Stromal cell of bone marrow (primary cell): ENCODE measurements at places on chromosomes 5 and 9.

DNA sequence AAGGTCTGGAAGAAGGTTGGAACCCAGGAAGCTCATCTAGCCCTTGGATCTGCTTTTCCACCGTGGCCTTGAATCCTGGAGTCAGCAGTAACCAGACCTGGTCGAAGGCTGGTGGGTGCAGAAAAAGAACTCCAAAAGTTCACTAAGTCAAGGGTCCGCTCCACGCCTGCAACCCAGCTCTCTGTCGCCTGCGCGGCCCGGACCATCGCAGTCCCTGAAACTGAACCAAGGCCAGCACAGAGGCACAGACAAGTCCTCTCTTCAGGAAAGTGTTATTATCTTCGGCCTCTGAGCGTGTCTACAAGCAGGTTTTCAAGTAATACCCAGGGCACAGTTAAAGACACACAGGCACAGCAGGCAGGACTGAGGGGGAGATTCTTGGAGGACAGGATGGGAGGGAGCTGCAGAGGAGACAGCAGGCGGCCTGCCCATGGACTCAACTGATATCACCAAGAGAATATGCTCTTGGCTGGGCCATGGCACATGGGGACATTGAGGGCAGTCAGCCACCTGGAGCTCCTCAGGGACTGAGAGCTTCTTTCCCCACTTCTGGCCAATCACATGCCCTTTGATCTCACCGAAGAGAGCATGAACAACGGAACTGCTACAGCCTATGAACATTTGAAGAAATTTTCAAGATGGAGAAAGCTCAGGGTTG, 45.8 kb upstream of the SEMA4D start:
- DNase-seq: no peak

- DNase-seq: no peak
Measured at GRCh38 chr9:38160613-38161215, 91.7 kb upstream of the SHB start.

DNA sequence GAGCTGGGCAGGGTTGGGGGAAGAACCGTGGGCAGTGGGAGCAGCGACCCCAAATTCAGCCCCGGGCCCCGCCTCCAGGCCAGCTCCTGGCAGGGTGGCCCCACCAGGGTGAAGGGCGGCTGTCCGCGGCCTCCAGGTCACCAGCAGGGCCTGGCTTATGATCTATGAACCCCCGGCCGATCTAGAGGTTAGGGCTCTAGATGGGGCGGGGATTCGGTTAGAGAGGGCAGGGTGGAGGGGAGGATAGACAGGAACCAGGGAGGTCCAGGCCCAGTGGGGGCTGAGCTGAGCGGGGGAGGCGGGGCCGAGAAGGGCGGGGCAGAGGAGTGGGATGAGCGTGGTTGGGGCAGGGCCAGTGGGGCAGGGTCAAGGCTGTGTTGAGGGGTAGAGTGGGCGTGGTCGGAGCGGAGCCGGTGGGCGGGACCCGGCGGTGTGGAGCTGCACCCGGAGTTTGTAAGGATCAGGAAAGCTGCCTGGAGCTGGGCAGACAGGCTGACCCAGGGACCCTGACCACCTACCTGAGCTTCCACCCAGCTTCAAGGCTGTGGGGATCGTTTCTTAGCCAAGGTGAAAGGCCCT, 29.3 kb upstream of the OBP2B start:
- DNase-seq: no peak

- no peak for DNase-seq
Measured at GRCh38 chr5:28896949-28897348, 1858.6 kb upstream of the CDH9 start.

- peak; percentile 9 for DNase-seq
Measured at GRCh38 chr9:99824378-99825171, 2.9 kb downstream of the NR4A3 start.

DNA sequence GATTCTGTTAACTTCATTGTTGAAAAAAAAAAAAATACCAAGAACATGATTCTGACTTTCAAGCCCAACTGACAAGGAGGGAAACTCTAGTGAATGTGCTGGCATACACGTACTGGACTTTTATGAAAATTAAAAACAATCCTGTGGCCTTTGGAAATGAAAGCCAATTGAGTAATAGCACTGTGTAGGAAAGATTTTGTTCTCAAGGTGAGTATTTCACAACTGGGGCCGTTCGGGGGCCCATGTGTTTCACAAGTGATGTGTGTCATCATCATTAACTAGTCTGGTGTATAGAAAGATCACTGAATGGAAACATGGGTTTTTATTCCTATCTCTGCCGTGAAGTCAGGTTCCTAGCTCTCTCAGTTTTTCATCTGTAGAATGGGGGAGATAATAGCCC, 605.0 kb upstream of the CLINT1 start:
- peak; percentile 68 for DNase-seq

DNA sequence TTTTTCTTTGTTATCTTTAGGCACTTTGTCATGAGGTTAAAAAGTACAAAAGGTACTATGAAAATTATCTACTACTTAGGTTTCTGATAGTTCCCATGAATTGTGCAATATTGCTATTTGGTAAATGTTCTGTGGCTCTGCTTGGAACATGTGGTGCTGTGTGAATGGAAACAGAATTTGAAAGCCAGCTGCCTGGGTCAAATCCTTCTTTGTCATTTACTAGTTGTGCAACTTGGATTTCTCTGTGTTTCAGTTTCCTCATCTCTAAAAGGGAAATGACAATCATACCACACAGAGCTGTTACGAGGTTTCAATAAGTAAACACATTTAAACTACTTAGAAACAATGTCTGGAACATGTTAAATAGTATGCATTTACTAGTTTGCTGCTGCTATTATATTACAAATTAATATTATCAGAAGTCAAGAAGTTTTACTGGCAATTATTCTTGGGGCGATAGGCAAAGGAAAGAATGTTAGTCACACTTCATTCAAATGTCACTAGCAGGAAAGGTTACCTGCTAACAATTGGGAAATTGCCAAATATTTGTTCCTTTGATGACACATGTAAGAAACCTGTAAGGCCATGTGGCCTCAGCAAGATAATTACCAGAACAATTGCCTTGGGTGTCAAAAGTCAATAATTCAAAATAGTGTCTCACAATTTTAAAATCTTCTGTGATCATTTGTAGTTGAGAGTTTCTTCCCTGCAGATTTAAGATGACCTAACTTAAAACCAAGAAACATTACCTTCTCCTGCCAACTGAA, 184.8 kb downstream of the KIAA0825 start:
- peak; percentile 55 for DNase-seq

- DNase-seq: no peak
Measured at GRCh38 chr9:114371973-114372917, 15.5 kb downstream of the AKNA start.

- no peak for DNase-seq
Measured at GRCh38 chr5:61624553-61625136, 292.6 kb downstream of the ZSWIM6 start.

DNA sequence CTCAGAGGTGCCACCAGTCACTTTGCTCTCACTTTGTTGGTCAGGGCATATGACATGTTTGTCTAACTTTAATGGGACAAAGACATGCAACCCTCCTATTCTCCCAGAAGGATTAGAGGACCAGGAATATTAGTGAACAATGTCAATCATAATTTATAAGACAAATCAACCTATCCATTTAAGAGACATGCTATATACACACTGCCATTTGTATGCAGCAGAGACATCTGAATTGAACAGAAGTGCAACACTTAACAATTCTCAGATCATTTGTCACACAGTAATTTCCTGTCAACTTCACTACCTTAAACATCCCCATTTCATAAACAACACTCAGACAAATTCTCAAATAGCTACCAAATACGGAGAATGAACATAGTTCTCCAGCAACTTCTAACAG, 273.6 kb upstream of the RGMB start:
- no peak for DNase-seq

DNA sequence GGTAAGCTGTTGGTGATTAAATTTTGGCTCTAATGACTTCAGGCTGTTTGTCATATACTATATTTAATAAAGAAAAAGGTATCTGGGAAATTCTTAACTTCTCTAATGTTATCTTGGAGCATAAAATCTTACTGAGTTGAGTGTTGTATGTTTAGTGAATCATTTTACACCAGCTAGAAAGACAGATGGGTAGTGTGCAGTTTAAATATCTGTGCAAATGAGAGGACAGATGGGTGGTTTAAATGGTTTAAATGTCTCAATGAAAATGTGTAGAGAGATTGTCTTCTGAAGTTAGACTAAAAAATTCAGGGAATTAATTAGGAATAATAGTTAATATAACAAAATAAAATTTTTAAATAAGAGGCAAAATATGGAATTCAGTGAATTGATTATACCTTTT, 114.5 kb downstream of the FER start:
- no peak for DNase-seq

DNA sequence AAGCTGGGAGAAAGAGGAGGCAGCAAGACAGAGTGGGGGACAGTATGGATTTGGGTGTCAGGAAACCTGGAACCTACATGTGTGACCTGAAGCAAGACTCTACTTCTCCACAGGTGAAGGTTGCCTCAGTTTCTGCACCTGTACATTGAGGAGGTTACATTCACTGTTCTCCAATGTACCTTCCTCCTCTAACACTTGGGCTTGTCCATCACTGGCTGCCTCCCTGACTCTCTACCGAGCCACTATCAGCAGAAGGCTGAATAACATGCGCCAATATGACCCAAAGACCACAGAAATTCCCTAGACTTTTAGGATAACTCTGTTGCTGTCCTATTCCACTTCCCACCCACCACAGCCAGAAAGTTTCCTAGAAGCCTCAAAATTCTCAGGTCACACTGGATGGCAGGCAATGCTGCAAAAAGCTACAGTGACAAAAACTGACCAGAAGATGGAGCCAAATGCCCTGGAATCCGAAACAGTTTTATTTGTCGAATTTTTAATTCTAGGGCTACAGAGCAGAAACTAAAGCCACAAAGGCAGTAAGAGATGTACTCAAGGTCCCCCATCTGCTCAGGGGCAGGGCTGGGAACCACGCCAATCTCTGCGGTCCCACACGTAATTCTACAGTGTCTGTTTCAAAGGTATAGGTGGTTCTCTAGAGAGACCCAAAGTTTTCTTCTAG, 64.4 kb downstream of the FAM114A2 start:
- peak; percentile 20 for DNase-seq

DNA sequence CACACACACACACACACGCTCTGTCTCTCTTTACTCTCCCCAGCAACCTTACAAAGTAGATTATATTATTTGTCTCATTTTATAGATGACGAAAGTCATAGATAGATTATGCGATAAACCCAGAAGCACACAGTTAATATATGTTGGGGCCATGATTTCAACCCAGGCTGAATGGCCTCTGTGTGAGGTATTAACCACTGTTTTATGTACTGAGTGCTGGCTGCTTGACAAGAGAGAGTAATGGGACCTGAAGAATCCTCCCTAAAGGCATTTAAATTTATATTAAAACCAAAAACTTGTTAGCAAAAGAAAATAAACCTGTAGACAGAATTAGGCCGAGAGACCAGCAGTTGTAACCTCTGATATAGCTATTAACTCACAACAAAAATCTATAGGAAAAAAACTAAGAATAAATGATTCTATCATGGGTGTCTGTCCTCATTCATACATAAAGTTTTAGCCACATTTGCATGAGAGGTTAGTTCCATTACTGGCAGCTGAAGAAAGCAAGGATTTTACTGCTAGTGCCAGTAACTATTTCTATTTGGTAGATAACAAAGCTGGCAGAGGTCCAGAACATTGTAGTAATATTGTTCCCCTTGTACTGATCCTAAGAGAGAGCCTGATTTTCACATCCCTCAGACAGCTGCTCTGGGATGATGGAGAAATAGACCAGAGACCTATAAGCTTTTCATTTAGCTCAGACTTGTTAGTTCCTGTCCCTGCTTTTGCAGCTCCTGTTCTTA, 250.9 kb downstream of the ADGRV1 start:
- no peak for DNase-seq

- no peak for DNase-seq
Measured at GRCh38 chr9:111037356-111037707, 938 bp downstream of the LPAR1 start.

DNA sequence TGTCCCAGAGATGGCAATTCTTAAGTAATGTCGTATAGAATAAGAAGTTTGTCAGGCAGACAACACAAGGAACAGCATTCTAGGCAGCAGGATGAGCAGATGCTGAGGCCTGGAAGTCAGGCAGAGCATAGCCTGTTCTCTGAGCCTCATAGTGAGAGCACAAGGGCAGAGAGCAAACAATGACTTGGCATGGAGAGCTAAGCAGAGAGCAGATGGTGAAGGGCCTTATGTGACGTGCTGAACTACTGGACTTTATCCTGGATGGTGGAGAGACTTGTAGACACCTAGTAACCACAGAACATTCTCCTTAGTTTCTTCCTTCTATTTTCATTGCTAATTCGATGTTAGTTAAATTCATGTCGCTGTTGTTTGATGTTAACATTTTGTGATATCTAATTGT, 60.1 kb downstream of the KCTD16 start:
- DNase-seq: no peak

- no peak for DNase-seq
Measured at GRCh38 chr9:37624073-37624472, 26.7 kb upstream of the FRMPD1 start.

DNA sequence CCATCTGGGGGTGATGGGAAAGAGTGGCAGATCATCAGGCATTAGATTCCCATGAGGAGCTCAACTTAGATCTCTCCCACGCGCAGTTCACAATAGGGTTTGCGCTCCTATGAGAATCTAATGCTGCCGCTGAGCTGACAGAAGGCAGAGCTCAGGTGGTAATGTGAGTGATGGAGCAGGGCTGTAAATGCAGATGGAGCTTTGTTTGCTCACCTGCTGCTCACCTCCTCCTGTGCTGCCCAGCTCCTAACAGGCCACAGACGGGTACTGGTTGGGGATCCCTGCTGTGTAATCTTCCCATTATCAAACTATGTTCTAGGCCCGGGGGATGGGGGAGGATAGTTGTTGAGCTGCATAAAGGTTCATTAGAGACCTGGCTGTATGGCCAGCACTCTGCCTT, 58.4 kb downstream of the UGCG start:
- DNase-seq: no peak

GRCh38 chr9:132274861-132275260, 79.9 kb downstream of the SETX start:
- no peak for DNase-seq

GRCh38 chr5:30574761-30575160, 618.7 kb upstream of the CDH6 start:
- DNase-seq: no peak

DNA sequence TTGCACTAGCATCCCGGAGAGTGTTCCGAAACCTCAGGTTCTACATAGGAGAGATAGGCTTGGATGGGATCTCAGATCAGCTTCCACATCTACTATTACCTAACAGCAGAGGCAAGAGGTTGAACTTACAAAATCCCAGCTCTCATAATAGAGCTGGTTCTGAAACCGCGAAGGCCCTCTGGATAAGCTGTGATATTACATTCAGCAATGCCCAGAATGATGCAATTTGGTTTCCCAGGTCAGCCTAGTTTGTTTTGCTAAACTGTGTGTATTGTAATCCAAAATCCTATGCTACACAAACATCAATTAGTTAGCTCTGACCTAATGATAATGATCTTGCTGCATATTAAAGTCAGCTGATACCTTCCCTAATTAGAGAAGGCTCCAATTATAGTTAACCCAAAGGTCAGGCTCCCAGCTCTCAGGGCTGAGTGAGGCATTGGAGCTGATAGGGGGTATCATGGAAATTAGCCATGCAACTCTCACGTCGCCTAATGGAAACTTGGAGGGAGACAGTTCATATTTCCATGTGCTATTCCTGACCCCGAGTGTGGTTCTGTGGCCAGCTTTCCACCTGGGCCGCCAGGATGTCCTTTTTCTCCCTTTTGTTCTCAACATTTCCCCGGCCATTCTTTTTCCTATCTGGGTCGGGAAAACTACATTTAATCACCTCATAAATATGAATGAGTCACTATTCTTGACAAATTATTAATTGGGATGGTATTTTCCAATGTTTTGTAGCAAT, 278.4 kb upstream of the IRX1 start:
- DNase-seq: no peak
